ENCODE measurements at places on chromosomes 1 and 21.

DNA sequence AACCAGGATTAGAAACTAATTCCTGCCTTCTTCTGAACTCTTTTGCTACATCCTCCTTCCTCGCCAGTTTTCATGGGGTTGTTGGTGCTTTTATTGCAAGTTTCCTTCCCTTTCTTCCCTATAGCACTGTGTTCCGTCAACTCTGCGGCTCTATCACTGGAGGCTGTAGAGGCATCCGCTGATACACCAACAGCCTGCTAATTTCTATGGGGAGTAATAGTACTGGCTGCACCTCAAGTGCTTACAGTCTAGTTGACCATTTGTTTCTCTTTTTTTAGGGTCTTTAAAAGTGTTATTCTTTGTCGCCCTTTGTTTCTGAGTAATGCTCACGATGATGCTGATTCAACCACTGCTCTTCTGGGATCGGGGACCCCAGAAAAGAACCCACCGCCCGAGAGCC, 746 bp downstream of the MIS18A start:
- peak; percentile 15 for DNase-seq

DNA sequence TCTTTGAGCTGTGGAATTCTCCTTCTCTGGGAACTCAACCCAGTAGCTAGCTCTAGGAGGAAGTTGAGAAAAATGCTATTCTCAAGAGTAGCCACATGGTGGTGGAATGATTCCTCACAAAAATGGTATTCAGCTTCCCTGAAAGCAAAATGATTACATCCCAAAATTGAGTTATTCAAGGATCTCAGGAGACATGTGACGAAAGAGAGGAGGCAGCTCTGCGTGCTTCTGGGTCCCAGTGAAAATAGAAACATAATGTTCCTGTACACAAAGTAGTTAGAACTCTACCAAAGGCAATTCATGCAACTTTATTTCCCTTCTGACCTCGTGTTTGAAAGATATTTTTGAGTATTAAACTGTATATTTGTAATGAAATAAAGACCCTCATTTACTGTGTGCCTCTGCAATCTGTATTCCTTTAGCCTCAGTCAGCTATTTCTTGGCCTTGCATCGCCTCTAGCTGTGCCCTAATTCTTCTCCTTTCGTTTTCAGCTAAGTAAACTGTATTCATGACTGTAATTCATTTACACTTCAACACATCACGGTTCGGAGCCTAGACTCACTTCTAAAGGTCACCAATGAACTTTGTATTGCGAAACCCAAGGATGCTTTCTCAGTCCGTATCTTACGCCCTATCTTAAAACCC, 167.3 kb downstream of the FASLG start:
- DNase-seq = peak; percentile 21

- peak; percentile 38 for DNase-seq
Measured at GRCh38 chr1:921011-921837, 2.5 kb upstream of the SAMD11 start.

DNA sequence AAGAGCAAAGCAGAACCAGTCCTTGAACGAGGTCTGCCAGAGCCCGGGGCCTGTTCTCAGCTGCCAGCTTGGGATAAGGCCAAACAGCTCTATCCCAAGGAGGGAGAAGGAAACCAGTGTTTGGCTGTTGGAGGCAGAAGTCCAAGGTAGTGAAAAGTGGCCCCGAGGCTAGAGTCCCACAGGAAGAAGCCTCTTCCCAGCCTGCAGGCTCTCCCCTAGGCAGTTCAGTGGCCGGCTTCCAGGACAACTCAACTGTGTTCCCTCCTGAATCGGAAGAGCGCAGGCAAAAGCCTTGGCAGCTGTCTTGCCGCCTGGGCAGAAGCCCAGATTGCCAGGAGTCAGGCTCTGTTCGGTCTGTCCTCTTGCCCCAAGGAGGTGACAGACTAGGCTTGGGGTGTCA, 19.3 kb downstream of the QSOX1 start:
- DNase-seq = no peak

- DNase-seq = peak; percentile 70
Measured at GRCh38 chr1:119870917-119871596, 25.3 kb downstream of the ADAM30 start.

- DNase-seq = no peak
Measured at GRCh38 chr1:103069201-103069600, 39.1 kb downstream of the COL11A1 start.

GRCh38 chr1:159009287-159009686, 420 bp upstream of the IFI16 start:
- no peak for DNase-seq

GRCh38 chr1:69288416-69288815, 279.3 kb upstream of the LRRC7 start:
- DNase-seq = no peak

DNA sequence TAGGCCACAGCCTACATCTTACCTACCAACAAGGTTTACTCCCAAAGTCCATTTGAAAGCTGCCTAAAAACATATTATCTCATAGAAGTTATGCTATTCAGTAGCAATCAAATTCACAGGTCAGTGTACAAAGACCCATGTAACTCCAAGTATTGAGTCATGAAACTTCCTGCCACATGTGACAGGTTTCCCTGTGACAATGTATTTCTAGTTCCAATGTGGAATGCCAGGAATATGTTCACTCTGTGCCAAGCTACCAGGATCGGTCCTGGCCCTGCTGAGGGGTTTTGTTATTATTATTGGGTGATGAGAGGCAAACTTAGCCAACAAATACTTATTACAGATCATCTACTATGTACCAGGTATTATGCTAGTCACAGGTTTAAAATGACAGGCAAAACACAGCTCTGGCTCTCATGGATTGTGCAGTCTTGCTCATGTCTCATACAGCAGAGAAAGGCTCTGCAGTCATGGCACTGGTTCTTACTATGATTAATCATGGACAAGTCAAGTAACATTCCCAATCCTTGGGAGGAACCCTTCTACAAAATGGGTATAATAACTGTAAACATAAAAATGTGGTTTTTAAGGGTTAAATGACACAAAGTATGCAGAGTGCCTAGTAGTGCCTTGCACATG, 22.5 kb downstream of the DPH5 start:
- DNase-seq = no peak

GRCh38 chr1:91828583-91829281, 57.2 kb downstream of the TGFBR3 start:
- no peak for DNase-seq

DNA sequence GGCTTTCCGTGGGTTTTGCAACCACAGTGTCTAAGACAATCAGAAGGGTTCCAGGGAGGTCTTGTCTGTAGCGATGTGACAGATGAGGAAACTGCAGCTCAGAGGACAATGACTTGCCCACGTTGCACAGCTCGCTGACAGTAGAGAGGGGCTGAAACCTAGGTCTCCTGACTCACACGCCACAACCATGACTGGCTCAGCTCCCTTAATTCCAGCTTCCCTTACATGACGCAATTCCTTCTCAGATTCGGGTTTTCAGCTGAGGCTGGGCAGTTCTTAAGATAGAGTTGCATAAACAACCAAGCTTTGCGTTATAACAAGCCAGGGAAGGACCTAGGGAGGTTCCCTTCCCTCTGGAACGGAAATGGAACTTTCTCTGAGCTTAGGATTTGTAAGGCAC, 36.3 kb downstream of the DHCR24 start:
- DNase-seq = no peak

- DNase-seq = peak; percentile 90
Measured at GRCh38 chr21:33434770-33435360, 31.7 kb downstream of the IFNGR2 start.

DNA sequence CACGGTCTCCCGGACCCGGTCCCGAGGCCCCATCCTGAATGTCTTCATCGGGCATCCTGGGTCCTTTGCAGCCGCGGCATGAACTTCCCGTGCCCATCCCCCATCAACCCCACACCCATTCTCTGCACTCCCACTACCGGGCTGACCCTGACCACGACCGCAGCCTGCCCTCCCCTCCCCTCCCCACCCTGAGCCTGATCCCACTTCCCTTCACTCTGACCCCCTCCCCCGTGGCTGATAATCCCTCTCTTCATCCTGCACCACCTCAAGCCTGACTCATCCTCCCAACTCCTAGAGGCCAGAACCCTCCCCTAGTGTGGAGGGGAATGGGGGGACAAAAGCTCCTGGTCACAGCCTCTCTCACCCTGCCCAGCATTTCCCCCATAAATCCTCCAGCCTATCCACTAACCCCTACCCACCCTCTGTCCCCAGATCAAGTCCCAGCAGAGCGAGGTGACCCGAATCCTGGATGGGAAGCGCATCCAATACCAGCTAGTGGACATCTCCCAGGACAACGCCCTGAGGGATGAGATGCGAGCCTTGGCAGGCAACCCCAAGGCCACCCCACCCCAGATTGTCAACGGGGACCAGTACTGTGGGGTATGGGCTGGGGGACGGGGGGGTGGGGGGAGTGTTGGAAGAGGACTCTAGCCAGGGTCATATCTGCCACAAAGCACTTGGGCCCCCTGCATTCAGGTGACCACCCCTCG, 602 bp downstream of the SH3BGRL3 start:
- DNase-seq = peak; percentile 58

GRCh38 chr1:229003233-229004031, 267.5 kb upstream of the RAB4A start:
- DNase-seq = no peak

DNA sequence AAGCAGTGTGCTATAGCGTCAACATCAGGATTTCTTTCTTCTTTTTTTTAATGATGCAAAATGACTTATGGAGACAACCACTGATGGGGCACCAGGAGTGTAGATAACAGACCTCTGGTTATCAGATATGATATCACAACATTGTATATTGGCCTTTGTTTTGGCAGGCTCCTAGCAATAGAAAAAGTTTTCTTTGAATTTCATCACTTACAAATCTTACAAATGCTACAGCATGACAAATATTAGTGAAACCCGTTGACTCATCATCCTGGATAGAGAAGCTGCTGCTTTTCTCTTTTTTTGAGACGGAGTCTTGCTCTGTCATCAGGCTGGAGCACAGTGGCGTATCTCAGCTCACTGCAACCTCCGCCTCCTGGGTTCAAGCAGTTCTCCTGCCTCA, 92.9 kb downstream of the LTN1 start:
- DNase-seq = peak; percentile 21

DNA sequence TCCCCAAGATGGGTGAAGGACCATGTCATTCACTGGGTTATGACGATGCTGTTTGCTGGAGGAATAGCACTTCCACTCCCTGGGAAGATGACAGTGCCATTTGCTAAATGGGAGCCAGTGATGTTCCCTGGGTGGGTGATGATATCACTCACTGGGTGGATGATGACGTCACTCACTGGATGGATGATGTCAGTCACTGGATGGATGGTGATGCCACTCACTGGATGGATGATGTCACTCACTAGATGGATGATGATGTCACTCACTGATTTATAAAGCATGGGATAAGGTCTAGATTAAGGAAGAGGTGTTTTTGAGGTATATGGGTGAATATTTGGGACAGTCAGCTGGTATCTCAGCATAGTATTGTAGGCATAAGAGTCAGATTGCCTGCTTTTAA, 457.2 kb downstream of the AJAP1 start:
- DNase-seq = no peak

DNA sequence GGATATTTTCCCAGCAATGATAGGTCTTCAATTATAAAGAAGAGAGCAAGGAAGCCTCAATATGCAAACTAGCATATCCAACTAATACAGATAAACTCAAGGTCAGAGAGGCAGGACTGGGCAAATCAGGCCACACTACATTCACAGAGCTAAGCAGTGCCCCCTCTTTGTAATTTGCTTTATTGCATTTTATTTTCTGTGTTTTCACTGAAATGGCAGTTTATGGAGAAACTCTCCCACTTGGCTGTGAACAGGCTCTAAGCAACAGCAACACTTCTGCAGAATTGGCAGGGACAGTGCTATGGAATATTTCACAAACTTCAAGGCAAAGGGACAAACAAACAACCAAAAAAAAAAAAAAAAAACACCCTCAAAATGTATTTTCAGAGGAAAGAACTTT, 93.4 kb upstream of the SOD1 start:
- no peak for DNase-seq

- peak; percentile 26 for DNase-seq
Measured at GRCh38 chr1:32393832-32394140, 455 bp downstream of the BSDC1 start.

DNA sequence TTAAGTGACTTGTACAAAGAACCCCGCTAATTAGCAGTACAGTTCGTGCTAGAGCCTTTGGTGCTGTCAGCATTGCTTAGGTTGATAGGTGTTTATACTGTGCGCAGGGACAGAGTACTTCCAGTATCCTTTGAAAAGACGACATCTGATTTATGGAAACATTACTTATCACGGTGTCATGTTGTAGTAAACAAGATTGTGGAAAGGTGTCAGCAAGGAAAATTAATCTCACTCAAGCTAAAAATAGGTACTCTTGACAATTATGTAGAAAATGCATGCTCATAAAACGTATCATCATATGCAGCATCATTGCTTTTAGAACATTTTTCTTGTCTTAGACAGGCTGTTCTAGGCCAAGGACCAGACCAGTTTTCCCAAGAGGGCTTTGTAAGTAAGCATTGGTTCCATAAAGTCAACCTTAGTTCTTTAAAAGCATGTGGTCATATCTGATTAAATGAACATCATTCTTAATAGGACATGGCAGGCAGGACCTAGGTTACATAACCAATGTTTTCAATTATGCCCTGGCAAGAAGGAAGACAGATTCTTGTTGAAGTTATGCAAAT, 33.0 kb downstream of the SH3BGR start:
- DNase-seq = no peak

DNA sequence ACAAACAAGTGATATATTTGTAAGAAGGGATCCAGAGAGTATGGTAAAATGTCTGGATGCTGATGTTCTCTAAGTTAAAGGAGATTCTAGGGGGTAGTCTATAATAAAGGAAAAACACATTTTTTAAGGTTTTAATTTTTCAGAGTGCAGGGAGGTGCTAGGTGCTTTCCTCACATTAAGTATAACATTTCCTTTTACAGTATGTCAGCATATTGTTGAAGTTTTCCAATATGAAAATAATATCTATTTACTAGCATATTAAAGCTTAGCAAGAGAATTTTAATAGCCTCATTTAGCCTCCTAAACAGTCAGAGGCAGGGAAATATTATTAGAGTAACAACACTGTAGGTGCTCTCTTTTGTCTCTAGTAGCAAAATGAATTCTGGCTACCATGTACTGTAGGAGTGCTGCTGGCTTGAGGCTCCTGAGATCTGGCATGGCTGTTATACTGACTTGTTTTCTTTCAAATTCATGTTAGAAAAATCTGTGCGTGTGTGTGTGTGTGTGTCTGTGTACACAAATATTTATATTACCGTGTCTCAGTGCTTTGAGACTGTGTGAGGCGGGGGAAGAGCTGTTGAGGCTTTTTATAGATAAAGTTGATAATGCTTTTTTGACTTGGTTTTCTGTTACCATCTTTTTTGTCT, 71.0 kb downstream of the POU2F1 start:
- no peak for DNase-seq

DNA sequence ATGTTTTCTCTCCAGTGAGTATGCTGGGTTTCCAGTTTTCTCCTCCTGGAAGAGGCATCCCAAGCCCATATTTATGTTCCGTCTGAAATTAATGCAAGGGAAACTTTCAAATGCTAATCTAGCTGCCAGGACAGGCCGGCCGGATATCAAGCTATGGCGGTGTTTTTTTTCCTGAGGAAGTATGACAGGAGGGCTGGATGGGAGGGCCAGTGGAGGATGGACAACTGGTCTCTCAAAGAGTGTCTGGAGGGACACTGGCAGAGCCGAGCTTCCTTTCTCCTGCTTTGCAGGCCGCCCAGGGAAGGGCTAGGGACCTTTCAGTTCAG, 212.7 kb downstream of the TRABD2B start:
- no peak for DNase-seq

GRCh38 chr1:244248426-244248825, 197.3 kb downstream of the ZBTB18 start:
- no peak for DNase-seq

- peak; percentile 8 for DNase-seq
Measured at GRCh38 chr1:209839875-209840546, 12.2 kb downstream of the UTP25 start.

Measured in activated CD4-positive, alpha-beta T cell treated with anti-CD3 and anti-CD28 coated beads, Interleukin-10, Interleukin-2, amounts not matched to agents 100 ng/mL and 50 ng/mL, durations not matched to agents 16 hours and 8 hours (primary cell).